ENCODE measurements at places on chromosomes 6 and 20.

DNA sequence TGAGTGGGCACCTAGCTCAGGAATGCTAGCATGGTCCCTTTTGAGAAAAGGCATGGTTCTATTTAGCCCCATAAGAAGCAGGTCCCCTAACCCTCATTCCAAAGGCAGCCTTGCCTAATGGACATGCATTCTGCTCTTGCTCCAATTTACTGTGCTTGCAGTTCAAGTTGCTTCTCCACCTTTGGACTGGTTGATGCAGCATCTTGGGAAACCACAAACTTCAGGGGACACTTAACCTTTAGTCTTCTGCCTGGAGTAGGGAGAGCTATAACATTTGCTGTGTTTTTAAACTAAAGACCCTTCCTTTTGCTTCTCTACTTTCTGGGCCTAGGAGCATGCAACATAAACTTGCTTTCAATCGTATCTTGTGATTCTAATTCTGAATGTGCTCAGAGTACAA, 5.1 kb upstream of the PHF3 start:
- DNase-seq = no peak

GRCh38 chr6:35492258-35492973, 4.5 kb downstream of the TEAD3 start:
- DNase-seq = no peak

DNA sequence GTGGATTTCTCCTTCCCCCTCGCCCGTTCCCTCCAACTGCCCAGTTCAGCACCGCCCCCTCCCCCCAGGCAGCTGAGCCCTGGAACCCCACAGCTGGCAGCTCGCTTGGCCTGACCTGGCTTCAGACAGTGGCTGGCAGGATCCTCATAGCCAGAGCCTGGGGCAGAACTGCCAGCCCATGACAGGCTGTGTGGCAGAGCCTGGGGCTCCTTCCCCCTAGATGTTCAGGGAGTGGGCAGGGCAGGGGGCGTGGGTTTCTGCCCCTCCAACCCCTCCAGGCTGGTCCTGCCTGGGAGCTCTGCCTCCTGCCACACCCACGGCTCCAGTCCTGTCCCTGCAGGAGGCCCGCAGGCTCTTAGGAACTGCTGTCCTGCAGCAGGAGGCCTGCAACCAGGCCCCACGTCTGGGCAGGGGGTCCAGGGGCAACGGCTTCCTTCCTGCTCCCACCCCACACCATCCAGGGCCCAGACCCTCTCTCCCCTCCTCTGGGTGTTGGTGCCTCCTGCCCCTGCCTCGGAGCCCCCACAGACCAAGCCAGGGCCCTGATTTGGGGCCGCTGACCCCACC, 9.6 kb upstream of the KCNQ2 start:
- DNase-seq = no peak

DNA sequence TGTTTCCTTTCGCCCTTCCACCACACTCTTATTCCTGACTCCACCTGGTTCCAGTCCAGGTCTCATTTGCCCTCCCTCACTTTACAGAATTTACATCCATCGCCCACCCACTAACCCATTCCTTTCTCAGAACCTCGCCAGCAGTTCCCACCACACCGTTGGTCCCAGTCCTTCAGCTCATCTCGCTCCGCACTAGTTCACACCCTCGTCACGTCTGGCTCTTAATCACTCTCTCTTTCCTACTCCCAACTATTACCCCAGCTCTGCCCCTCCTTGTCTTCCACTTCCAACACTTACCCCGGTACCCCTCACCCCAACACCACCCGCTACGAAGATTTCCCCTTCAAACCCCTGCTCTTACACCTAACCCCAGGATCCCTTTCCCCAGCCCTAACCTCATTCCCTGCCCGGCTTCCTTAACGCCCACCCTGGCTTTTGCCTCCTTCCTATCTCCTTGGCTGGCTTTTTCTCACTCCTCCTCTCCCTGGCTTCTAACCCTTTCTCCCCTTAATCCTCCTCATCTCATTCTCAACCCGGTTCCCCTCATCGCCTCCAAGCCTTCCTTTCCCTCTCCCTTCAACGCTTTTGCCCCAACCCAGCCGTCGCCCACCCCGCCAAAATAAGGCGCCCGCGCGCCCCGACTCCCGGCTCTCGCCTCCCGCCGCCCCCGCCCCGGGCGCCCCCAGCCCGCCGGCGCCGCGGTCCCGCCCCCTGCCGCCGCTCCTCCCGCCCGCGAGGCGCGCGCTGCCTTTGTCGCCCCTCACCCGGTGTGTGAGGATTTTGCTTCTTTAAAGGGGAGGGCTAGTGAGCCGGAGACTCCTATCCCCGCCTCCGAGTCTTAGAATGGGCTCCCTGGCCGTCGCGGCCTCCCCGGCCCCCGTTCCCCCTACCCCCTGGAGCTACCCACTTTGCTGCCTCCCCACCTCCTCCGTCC, 542 bp downstream of the USP49 start:
- no peak for DNase-seq

- DNase-seq = no peak
Measured at GRCh38 chr20:12722091-12722490, 286.7 kb upstream of the SPTLC3 start.
